Testis (tissue), 5 donors: ENCODE measurements at places on chromosomes 16 and 17.

DNA sequence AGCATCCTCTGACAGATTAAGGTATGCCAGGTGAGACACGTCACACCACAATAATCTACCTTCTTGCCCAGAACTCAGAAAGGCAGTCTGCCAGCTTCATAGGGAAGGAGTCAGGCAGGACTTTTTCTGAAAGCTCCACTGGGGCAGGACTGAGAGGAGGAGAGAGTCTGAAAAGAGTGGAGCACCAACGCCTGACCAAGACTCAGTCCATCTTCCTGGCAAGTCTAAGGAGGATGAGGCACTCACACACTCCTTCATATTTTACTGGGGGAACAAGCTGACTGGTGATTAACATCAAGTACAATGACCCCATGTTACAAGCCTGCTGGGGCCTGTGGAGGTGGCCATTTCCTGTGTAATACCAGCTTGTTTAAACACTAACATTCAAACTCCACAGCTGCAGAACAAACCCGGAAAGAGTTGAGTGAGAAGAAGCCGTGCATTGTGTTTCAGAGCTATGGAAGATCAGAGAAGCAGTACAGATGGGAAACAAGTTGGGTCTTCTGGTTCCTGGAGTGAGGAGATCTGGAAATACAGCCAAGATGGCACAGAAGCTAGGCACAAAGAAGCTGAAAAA lies 122.4 kb downstream of the HIC1 start:
- peaks cover 86% of the 10 kb centered on the region for H3K4me1 ChIP-seq
- DNase-seq, result no peak
- H3K36me3 ChIP-seq, result no peaks in the 10 kb centered on the region
- H3K27ac ChIP-seq, result no peak overlapping the region
- H3K4me3 ChIP-seq, result no peak overlapping the region

DNA sequence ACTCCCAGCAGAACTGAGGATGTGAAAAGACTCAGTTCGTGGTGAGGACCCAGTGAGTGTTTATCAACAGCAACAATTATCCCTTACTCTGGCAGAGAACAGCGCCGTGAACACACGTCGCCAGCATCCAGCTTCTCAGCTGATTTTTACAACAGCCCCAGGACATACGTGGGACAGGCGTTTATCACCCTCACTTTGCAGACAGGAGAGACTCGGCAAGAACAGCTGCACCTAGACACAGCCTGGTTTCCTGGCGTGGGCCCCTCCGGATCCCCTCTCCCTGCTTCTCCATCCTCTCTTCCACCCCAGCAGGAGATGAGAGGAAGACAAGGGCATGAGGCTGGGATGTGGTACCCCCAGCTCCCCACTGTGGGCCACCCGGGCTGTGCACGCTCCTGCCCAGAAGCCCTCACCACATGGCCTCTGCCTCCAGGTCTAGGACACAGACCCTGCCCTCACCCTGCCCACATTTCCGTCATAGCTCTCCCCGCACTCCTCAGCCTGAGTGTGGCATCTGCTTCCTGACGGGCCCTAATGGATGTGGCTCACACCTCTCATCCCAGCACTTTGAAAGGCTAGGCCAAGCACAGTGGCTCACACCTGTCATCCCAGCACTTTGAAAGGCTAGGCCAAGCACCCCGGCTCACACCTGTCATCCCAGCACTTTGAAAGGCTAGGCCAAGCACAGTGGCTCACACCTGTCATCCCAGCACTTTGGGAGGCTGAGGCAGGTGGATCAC lies 17.5 kb downstream of the ABR start:
- no peaks in the 10 kb centered on the region for H3K36me3 ChIP-seq
- H3K27me3 ChIP-seq, result no peaks in the 10 kb centered on the region
- no peak overlapping the region for H3K27ac ChIP-seq
- DNase-seq, result no peak

- H3K27ac ChIP-seq, result no peak overlapping the region
- H3K36me3 ChIP-seq, result no peaks in the 10 kb centered on the region
- DNase-seq, result no peak
- H3K4me3 ChIP-seq, result no peak overlapping the region
- H3K27me3 ChIP-seq, result no peaks in the 10 kb centered on the region
Measured at GRCh38 chr16:60199150-60199549, 1465.0 kb upstream of the GOT2 start.

DNA sequence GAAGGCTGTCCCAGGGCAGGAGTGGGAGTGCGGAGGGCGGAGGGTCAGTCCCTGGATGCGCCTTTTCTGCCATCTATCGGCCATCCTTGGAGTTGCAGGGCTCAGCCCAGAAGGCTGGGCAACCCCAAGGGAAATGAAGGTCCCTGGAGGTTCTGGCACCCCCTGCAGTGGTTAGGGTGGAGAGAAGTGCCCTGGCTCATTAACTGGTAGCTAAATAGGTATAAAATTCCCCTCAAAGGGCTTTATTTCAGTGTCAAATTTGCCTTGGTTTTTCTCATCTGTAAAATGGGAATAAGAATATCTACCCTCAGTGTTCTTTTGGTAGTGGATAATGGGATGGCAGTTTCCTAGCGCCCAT lies 22.4 kb downstream of the C17orf75 start:
- H3K4me3 ChIP-seq, result no peak overlapping the region
- H3K4me1 ChIP-seq, result no peaks in the 10 kb centered on the region
- no peaks in the 10 kb centered on the region for H3K36me3 ChIP-seq
- no peak overlapping the region for H3K27ac ChIP-seq
- no peaks in the 10 kb centered on the region for H3K27me3 ChIP-seq

GRCh38 chr17:70709596-70709995 lies 540.3 kb downstream of the KCNJ2 start:
- no peaks in the 10 kb centered on the region for H3K27me3 ChIP-seq
- no peak for DNase-seq
- no peaks in the 10 kb centered on the region for H3K36me3 ChIP-seq
- no peaks in the 10 kb centered on the region for H3K4me1 ChIP-seq

- no peaks in the 10 kb centered on the region for H3K36me3 ChIP-seq
- no peak overlapping the region for H3K4me3 ChIP-seq
- DNase-seq, result no peak
- no peaks in the 10 kb centered on the region for H3K27me3 ChIP-seq
- H3K27ac ChIP-seq, result no peak overlapping the region
- H3K4me1 ChIP-seq, result peaks cover 24% of the 10 kb centered on the region
Measured at GRCh38 chr16:73171380-73171779, 123.5 kb upstream of the ZFHX3 start.

- no peak overlapping the region for H3K27ac ChIP-seq
- H3K4me3 ChIP-seq, result no peak overlapping the region
- DNase-seq, result no peak
- H3K27me3 ChIP-seq, result no peaks in the 10 kb centered on the region
Measured at GRCh38 chr16:28905229-28905754, 19.7 kb downstream of the RABEP2 start.

GRCh38 chr17:44417553-44417952 lies 28.1 kb upstream of the ITGA2B start:
- no peak overlapping the region for H3K4me3 ChIP-seq
- H3K4me1 ChIP-seq, result no peaks in the 10 kb centered on the region
- H3K27me3 ChIP-seq, result no peaks in the 10 kb centered on the region
- no peak overlapping the region for H3K27ac ChIP-seq

DNA sequence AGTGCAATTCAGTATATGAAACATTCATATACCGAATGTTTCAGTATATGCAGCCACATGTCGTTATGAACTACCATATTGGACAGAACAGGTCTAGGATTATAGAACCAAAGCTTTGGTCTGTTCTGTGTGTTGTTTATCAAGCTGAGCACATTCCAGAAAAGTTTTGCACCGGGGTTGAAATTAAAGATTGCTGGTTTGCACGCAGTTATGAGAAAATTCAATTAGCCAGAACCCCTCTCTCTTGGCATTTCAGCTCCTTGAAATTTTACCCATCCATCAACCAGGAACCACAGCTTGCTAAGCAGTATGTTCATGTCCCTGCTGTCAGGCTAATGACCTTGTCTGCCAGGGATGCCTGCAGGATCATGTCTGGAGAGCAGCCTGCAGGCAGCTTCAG lies 9.5 kb downstream of the KRT32 start:
- no peak for DNase-seq
- no peaks in the 10 kb centered on the region for H3K36me3 ChIP-seq
- no peak overlapping the region for H3K4me3 ChIP-seq
- H3K4me1 ChIP-seq, result no peaks in the 10 kb centered on the region
- no peak overlapping the region for H3K27ac ChIP-seq
- H3K27me3 ChIP-seq, result no peaks in the 10 kb centered on the region

GRCh38 chr17:72404872-72405271 lies 284.1 kb downstream of the SOX9 start:
- H3K27ac ChIP-seq, result no peak overlapping the region
- H3K36me3 ChIP-seq, result no peaks in the 10 kb centered on the region
- H3K4me3 ChIP-seq, result no peak overlapping the region
- no peak for DNase-seq
- H3K4me1 ChIP-seq, result no peaks in the 10 kb centered on the region
- H3K27me3 ChIP-seq, result no peaks in the 10 kb centered on the region

- no peaks in the 10 kb centered on the region for H3K4me1 ChIP-seq
- H3K36me3 ChIP-seq, result no peaks in the 10 kb centered on the region
- H3K27ac ChIP-seq, result no peak overlapping the region
- no peak for DNase-seq
Measured at GRCh38 chr17:31373150-31374093, 18.1 kb upstream of the RAB11FIP4 start.

- DNase-seq, result no peak
Measured at GRCh38 chr16:83085660-83086059, 458.9 kb downstream of the CDH13 start.

DNA sequence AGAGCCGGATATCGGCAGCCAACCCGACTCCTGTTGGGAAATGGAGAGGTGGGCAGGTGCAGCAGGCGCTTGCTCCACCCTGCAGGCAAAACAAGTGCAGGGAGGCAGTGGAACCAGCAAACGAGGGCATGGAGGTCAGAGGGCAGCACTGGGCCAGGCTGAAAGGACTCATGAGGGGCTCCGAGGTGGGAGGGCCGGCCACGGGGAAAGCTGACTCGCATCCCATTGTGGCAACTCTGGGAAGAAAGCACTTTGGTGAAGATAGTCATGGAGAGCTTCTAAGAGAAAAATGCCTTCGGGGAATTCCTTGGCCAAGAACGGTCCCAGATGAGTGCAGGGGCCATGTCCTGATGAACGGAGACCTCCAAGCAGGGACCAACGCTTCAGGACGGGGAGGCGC lies 4.4 kb downstream of the CYBC1 start:
- DNase-seq, result no peak
- no peak overlapping the region for H3K27ac ChIP-seq
- H3K4me1 ChIP-seq, result peaks cover 56% of the 10 kb centered on the region
- no peaks in the 10 kb centered on the region for H3K36me3 ChIP-seq

- H3K4me1 ChIP-seq, result no peaks in the 10 kb centered on the region
- no peaks in the 10 kb centered on the region for H3K36me3 ChIP-seq
- no peak overlapping the region for H3K4me3 ChIP-seq
- no peaks in the 10 kb centered on the region for H3K27me3 ChIP-seq
- no peak for DNase-seq
Measured at GRCh38 chr16:11084484-11084875, 140.1 kb downstream of the CLEC16A start.

GRCh38 chr17:42315402-42316156 lies 27.3 kb downstream of the STAT5A start:
- no peaks in the 10 kb centered on the region for H3K36me3 ChIP-seq
- H3K27me3 ChIP-seq, result no peaks in the 10 kb centered on the region
- DNase-seq, result no peak
- no peak overlapping the region for H3K4me3 ChIP-seq
- H3K4me1 ChIP-seq, result peaks cover 23% of the 10 kb centered on the region

DNA sequence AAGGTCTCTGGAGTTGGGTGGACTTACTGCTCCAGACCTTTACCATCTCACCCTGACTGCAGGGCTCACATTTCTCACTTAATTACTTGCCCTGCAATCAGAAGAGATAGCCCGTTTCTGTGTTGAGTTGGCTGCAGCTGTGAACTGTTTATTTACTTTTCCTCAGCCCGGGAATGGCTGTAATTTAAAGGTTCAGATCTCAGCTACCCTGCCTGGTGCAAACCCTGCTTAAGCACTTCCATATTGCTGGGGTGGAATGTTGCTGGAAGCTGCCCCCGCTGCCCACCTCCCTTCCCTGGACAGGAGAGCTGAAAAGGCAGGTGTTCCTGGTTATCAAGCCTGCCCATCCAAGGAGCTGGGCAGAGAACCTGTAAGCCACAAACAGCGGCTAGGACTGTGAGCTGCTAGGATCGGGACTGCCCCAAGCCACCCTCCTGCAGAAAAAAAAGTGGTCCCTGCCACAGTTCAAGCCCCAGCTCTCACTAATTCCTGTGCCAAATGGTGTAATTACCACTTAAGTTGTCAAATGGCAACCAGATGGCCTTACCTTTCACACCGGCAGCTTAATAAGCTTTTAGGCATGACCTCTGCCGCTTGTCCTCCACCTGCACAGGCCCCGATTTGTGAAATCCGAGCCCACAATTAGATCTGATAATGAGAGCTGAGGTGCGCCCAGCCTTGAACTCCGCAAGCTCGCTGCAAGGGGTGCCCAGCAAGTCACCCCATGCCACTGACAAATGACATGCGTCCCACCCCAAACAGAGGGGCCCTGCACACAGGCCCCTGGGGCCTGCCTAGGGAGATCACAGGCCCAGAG lies 269.8 kb downstream of the C16orf95 start:
- no peak overlapping the region for H3K4me3 ChIP-seq
- H3K4me1 ChIP-seq, result peaks cover 15% of the 10 kb centered on the region
- H3K27ac ChIP-seq, result no peak overlapping the region
- H3K36me3 ChIP-seq, result no peaks in the 10 kb centered on the region

DNA sequence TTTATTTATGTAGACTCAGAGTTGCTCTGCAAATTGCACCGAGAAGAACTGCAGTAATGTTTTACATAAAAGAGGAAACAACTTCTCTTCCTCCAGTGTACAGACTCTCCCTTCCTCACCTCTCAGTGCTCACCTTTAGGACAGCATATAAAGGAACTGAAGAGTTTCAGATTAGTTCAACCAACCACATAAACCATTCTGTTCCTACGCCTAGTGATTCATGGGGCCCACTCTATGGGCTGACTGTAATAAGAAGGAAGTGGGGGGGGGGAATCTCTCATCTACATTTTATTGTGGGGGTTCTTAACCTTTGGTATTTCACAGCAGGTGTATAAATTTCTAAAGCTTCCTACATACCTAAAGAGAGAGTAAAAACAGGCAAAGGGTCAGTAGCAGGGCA lies 18.3 kb downstream of the ZSWIM7 start:
- no peaks in the 10 kb centered on the region for H3K4me1 ChIP-seq
- no peak for DNase-seq
- no peaks in the 10 kb centered on the region for H3K36me3 ChIP-seq
- H3K27me3 ChIP-seq, result no peaks in the 10 kb centered on the region

DNA sequence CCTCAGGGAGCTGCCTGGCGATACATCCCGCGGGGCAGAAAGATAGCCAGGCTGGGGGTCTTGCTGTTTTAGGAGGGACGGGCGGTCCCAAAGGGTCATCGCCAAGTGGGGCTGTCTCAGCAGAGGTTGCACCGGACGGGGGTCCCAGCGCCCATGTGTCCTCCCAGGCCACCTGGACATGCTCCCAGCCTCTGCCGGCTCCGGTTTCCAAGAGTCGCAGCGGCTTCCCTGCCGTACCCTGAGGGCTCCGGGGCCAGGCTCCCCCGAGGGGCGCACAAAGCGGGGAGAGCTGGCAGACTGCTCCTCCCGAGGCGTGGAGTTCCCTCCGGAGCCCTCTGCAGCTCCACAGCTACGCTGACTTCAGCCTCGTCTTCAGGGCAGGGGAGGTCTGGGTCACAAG lies 1.2 kb downstream of the TRARG1 start:
- DNase-seq, result no peak
- H3K27ac ChIP-seq, result no peak overlapping the region
- no peaks in the 10 kb centered on the region for H3K36me3 ChIP-seq
- H3K4me1 ChIP-seq, result no peaks in the 10 kb centered on the region

GRCh38 chr16:84839956-84840355 lies 20.2 kb downstream of the CRISPLD2 start:
- H3K36me3 ChIP-seq, result no peaks in the 10 kb centered on the region
- DNase-seq, result no peak
- H3K27me3 ChIP-seq, result no peaks in the 10 kb centered on the region
- no peak overlapping the region for H3K27ac ChIP-seq

- no peaks in the 10 kb centered on the region for H3K27me3 ChIP-seq
- no peaks in the 10 kb centered on the region for H3K36me3 ChIP-seq
- no peak overlapping the region for H3K4me3 ChIP-seq
- peaks cover 44% of the 10 kb centered on the region for H3K4me1 ChIP-seq
Measured at GRCh38 chr17:333626-334396, 18.8 kb downstream of the RPH3AL start.
